ENCODE measurements at places on chromosomes 1 and 21.

DNA sequence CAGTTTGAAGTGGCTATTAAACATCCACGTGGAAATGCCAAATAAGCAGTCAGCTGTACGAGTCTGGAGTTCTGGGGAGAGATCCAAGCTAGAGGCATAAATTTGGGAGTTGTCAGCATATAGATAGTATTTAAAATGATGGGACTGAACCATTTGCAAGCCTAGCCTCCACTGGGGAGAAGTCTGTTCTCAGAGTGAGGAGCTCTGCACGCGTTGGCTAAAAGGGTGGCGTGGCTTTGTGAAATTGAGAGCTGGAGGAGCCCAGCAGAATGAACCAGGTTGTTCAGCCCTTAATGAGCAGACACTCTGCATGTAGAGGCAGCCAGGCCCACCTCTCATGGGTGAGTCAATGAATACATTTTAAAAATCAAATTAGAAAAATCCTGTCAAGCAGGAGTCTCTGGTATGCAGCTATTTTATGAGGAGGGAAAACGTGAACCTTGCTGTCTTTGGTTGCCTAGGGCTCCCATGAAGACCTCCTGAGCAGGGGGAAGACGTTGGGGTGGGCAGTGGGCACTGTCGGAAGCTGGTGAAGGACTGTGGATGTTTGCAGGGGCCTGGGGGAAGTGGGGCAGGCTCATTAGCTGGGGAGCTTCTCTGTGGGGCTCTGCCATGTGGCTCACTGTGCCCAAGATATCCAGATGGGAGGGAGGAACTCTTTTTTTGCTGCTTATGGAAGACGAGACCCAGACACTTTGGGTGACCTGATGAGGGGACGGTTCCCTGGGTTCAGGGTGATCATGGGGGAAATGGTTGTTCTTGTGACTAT is 18.8 kb downstream of the TMCC2 start:
- no peak for DNase-seq

- no peak for DNase-seq
These were observed 383.3 kb upstream of the PROX1 start for GRCh38 chr1:213604477-213604876.

DNA sequence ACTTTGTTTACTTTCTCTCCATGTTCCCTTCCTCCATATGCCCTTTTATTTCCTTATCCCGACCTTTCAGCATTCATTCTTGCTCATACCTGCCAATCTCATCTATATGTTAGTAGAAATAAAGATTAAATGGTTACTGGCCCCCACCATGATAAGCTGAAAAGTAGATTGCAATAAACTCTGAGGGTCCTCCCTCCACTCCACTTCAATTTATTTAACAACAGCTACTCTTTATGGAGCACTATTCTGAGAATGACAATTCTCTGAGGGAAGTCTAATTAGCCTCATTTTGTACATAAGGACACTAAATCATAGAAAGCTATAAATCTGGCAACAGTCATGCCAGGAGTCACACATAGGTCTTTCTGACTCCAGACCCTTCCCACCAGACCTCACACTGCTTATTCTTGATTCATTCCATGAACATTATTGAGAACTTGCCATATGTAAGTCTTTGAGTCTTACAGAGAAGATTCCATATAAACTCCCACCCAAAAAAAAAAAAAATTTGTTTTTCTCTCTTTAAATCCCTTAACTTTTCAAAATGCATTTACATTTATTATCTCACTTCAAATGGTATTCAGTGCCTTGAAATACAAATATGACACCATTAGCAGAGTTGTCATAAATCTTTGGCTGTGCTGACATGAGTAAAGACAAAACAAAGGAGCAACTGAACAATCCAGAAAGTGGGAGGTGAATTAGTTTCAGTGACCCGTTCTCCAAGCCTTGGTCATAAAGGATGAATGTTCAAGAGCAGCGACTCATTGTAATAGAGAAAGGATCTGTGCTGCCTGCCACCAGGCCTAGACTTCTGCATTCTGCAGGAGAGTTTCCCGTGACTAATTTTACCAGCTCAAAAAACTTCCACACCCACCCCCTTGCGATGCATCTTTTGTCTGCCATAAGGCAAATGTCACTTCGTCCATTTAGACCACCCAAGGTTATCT is 28.5 kb downstream of the PALMD start:
- no peak for DNase-seq

- DNase-seq: no peak
These were observed 19.9 kb downstream of the TBX19 start for GRCh38 chr1:168300626-168301025.

DNA sequence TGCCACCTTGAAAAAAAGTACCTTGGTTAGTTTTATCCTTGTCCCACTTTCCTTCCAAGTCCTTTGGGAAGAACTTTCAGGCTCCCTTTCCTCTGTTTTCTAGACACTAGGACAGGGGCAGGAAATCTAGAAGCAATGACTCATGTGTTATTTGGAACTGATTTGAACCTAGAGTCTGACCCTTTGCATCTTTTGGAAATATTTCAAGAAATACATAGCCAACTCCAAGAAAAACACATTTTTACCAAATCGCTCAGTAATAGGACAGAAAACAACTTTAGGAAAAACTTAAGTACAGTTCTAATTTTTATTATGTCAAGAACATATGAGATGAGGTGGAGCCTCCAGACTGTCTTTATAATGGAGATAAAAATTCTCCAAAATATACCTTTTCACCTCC is 292.4 kb downstream of the PTBP2 start:
- DNase-seq: no peak

GRCh38 chr1:84301004-84301784 is at the start of gene SAMD13:
Gene SAMD13 (plus strand): TSS chr1:84301708. CDS start chr1:84303235, 1,527 bp downstream.
- no peak for DNase-seq

- peak; percentile 13 for DNase-seq
These were observed 574.0 kb downstream of the KCNT2 start for GRCh38 chr1:196034080-196034706.

DNA sequence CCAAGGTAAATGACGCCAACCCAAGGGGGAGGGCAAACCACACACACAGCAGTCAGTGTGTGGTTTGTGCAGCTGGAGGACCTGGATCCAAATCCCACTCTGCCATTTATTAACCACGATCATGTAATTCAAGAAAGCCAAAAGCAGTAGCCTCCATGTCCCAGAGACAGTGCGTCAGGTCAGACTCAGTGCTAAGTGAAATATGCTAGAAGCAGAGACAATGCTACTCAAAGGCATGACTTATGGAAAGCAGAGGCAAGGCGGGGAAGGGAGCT is 13.6 kb downstream of the TTC39A start:
- no peak for DNase-seq

DNA sequence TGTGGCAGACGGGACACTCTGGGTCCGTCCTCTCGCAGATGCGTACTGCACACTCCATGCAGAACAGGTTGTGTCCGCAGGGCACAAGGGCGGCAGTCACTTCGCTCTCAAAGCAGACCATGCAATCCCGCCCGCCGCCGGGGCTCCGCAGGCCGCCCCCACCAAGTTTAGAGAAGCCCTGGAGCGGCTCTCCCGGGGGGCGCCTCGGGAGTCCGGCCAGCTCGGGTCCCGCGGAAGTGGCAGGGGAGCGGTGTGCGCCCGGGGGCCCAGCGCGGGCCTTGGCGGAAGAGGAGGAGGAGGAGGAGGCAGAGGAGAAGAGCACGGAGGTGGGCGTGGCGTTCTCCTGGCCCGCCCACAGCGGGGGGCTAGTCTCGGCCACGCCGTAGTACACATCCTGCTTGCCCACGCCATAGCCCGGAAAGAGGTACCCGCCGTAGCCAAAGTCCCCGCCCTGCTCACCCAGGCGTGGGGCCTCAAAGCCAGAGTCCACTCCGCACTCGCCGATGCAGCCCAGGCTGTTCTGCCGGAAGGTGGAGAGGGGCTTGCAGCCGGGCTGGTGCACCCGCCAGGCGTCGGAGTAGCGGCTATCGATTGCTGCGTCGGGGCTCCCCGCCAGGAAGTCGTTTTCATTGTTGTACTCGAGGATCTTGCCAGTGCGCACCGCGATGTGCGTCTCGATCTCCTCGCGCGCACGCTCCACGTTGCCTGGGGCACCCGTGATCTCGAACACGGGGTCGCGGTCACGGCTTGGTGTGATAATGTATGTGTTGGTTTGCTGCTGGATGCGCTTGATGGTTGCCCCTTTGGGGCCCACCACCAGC is 5.4 kb downstream of the MEX3A start:
- DNase-seq: peak; percentile 65

GRCh38 chr1:72105201-72105600 is 177.1 kb downstream of the NEGR1 start:
- no peak for DNase-seq

GRCh38 chr1:70836456-70836855 is 211.2 kb downstream of the PTGER3 start:
- DNase-seq: no peak

DNA sequence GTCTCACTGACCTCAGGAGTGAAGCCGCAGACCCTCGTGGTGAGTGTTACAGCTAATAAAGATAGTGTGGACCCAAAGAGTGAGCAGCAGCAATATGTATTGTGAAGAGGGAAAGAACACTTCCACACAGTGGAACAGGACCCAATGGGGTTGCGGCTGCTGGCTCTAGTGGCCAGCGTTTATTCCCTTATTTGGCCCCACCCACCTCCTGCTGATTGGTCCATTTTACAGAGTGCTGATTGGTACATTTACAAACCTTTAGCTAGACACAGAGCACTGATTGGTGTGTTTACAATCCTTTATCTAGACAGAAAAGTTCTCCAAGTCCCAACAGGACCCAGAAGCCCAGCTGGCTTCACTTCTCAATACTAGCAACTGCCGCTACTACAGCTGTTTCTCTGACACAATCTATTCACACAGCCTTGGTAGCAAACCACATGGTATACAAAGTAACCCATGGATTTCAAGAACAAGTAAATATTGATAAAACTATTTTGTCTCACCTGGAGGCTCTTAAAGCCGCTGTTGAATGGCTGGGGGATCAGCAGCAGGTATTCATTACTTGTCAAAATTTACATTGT is 25.3 kb upstream of the ITLN1 start:
- DNase-seq: no peak

DNA sequence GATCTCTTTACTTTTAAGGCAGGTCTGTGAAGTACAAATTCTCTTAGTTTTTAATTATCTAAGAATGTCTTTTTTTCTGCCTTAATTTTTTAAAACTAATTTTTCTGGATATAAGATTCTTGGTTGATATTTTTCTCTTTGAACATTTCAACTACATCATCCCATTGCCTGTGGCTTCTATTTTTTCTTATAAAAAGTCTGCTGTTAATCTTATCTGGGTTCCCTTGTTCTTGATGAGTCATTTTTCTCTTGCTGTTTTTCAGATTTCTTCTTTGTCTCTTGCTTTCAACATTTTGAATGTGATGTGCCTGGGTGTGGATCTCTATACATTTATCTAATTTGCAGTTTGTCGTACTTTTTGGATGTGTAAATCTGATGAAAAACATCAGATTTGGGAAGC is 525.2 kb upstream of the PBX1 start:
- no peak for DNase-seq

GRCh38 chr1:87052400-87052799 is 138.0 kb downstream of the HS2ST1 start:
- no peak for DNase-seq

GRCh38 chr1:159598196-159598595 is 10.6 kb downstream of the APCS start:
- DNase-seq: no peak

GRCh38 chr21:41220208-41220733 is 52.3 kb downstream of the BACE2 start:
- no peak for DNase-seq

DNA sequence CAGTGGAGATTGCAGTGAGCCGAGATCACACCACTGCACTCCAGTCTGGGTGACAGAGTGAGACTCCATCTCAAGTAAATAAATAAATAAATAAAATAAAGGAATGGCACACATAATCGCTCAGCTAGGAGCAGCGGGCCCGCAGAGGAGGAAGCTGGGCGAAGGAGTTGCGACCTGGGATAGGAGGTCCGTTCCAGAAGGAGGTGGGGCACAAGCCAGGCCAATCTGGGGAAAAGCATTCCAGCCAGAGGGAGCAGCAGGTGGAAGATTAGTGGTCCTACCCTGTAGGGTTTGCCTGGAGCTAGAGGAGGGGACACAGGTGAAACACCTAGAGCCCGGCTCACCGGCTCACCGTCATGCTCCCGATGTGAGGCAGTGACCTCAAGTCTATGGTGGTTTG is 40.3 kb upstream of the CASZ1 start:
- peak; percentile 42 for DNase-seq

DNA sequence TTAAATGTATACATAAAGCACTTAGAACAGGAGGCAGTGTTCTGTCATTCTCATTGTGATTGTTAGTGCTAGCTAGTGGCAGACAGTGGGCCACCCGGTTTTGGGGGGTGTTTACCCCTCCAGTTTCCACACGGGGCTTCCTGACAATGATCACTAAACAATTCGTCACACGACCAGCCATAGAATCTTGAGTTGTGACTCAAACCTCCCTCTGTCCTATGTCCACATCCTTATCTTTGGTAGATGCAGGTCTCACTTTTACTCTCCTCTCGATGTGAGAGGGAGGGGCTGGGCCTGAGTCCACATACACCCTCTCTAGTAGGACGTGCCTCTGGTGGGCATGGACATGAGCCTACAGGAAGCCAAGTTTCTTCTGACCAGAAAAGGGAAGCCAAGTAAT is 92.6 kb upstream of the SSX2IP start:
- no peak for DNase-seq

- DNase-seq: no peak
These were observed 112.8 kb downstream of the RIPK4 start for GRCh38 chr21:41653954-41654491.

GRCh38 chr1:235161685-235162327 is 756 bp upstream of the RBM34 start:
- DNase-seq: no peak

DNA sequence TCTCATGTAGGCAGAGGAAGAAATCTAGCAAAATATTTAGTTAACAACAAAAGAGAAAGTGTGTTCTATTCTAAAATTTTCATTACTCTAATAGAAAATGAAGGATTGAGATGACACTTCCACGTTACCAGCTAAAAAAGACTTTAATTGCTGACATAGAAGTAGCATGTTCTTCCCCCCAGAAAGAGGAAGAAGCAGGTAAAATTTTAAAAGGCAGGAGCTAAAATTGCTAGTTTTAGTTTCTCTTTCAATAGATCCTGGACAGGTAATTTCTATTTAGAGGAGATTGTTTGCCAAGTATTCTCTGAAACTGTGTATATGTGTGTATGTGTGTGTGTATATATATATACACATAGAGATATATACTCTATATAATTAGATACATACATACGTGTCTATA is 248.1 kb upstream of the FMN2 start:
- no peak for DNase-seq

DNA sequence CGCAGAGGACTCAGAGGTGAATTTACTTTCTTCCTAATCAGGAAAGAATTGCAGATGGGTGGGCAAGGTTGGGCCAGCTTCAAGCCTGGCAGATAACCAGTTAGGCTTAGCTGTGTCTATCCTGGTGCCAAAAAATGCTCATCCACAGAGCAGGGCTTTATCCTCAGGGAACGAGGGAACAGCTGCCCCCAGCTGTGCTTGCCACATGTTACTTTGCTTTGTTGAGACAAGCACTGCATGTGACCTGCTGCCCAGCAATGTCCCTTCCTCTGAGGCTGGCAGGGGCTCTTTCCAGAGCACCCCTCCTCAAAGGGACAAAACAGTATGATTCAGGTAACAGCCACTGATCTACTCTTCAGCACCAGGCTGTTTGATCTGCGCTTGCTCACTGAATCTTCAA is 505.1 kb upstream of the USP24 start:
- no peak for DNase-seq

GRCh38 chr21:39688010-39688409 is 57.0 kb upstream of the IGSF5 start:
- DNase-seq: no peak

Data from WTC11 (cell line).